Left lung (tissue), 14 donors: ENCODE measurements at places on chromosomes 1 and 21.

- H3K27ac ChIP-seq = no peak overlapping the region
- DNase-seq = peak; percentile 17
- no peaks in the 10 kb centered on the region for H3K36me3 ChIP-seq
Measured at GRCh38 chr21:37458669-37459276, 92.2 kb downstream of the DYRK1A start.

DNA sequence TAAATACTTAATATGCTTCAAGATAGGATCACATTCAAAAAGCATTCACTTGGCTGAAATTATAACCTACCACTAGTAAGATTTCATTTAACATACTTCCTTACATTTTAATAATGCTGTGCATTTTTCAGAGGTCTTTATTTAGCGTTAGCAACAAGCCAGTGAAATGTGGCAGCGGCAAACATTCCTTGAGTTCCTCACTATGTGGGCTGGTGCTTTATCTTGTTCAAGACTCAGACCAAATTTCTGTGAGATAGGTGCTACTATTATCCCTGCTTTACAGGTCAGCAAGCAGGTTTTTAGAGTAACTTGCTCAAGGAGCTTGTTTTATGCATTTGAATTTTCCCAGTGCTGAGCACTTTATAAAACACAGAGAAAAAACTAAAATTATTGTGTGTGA lies 132.7 kb downstream of the PLPPR4 start:
- no peaks in the 10 kb centered on the region for H3K4me1 ChIP-seq
- no peak overlapping the region for H3K27ac ChIP-seq
- no peaks in the 10 kb centered on the region for H3K36me3 ChIP-seq
- no peak for DNase-seq
- H3K4me3 ChIP-seq = no peak overlapping the region

- no peak for DNase-seq
- no peaks in the 10 kb centered on the region for H3K36me3 ChIP-seq
- no peaks in the 10 kb centered on the region for H3K27me3 ChIP-seq
- H3K4me3 ChIP-seq = no peak overlapping the region
Measured at GRCh38 chr1:204971517-204972336, 71.3 kb upstream of the CNTN2 start.

DNA sequence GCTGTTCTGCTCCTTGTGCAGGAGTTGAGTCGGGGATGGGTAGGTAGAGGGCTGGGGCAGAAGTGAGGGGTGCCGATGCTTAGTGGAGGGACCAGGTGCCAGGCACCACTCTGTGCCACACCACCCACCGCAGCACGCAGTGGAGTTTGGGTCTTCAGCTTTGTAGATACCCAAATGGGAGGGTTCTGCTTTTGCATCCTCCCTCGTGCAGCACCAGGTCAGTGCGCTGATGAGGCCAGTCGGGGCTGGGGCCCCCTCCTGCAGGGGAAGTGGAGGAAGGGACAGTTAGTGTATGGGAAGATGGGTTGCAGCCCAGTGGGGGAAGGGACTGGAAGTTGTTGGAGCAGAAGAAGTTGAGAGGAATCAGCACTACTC lies 244.0 kb downstream of the RHOU start:
- peaks cover 26% of the 10 kb centered on the region for H3K4me1 ChIP-seq
- DNase-seq = no peak
- H3K4me3 ChIP-seq = no peak overlapping the region
- no peaks in the 10 kb centered on the region for H3K27me3 ChIP-seq

DNA sequence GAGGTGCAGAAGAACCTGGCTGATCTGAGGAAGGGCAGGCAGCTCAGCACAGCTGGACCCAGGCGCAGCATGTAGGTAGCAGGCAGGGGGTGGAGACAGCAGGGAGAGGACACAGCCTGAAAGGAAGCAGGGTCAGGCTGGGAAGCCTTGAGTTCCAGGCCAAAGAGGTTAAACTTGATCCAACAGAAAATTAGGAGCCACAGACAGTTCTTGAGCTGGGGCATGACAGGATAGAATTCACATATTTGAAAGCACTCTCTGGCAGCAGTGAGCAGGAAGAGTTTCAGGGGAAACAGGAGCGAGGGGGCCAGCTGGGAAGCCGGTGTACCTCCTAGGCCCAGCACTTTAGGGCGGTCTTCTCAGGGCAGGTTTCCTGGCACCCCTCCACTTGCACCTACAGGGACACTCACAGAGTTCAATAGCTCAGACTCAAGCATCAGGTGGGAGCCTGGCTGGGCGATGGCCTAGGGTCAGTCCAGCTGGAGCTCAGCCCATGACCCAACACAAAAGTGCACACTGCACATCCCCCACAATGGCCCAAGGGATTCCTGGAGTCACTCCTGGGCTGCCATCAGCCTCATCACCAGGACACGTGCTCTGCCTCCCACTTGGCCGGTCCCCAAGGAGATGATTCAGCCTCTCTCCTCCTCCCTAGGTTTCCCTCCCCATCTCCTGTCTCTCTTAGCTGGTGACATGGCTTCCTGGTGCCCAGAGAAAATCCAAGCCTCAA lies 22.7 kb downstream of the MATN1 start:
- H3K4me3 ChIP-seq = no peak overlapping the region
- H3K27ac ChIP-seq = no peak overlapping the region
- no peak for DNase-seq
- no peaks in the 10 kb centered on the region for H3K4me1 ChIP-seq
- H3K36me3 ChIP-seq = no peaks in the 10 kb centered on the region

GRCh38 chr1:182301467-182302198 lies 90.0 kb downstream of the GLUL start:
- H3K27ac ChIP-seq = no peak overlapping the region
- H3K4me1 ChIP-seq = no peaks in the 10 kb centered on the region
- DNase-seq = peak; percentile 35
- H3K27me3 ChIP-seq = no peaks in the 10 kb centered on the region
- no peak overlapping the region for H3K4me3 ChIP-seq
